GM04504 (cell line): ENCODE measurements at places on chromosomes 4 and X.

- DNase-seq: no peak
These were observed 12.0 kb downstream of the RPS6KA6 start for GRCh38 chrX:84175958-84176357.

GRCh38 chrX:56757327-56757726, 28.3 kb downstream of the NBDY start:
- DNase-seq: no peak

GRCh38 chr4:4941751-4942150, 77.5 kb downstream of the CYTL1 start:
- no peak for DNase-seq

DNA sequence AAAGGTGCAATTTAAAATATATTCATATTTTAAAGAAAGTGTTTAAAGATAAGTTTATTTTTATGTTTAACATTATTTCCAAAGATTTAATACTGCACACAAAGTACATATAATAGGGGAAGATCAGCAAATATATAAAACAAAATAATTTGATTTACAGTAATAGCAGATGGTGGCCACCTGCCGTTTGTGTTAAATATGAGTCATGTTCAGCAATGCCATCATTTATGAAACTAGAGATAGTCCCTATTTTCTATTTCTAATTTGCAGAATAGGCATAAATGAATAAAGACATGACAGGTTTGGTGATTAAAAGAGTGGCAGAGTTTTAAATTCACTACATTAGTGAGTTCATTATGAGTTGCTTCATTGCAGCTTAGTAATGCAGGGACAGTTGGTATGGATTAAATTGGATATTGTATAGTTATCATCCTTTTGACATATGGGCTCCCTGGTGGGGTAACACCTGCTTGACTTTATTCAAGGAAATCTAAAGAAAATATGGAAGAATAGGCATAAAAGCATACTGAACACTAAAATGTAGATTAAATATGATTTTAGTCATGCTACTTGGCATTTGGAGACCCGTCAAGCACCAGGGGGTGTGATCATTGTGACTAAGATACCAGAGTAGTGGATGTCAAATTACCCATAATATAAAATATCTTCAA, 78.8 kb upstream of the BANK1 start:
- no peak for DNase-seq

GRCh38 chr4:113776679-113777078, 15.1 kb upstream of the CAMK2D start:
- no peak for DNase-seq

DNA sequence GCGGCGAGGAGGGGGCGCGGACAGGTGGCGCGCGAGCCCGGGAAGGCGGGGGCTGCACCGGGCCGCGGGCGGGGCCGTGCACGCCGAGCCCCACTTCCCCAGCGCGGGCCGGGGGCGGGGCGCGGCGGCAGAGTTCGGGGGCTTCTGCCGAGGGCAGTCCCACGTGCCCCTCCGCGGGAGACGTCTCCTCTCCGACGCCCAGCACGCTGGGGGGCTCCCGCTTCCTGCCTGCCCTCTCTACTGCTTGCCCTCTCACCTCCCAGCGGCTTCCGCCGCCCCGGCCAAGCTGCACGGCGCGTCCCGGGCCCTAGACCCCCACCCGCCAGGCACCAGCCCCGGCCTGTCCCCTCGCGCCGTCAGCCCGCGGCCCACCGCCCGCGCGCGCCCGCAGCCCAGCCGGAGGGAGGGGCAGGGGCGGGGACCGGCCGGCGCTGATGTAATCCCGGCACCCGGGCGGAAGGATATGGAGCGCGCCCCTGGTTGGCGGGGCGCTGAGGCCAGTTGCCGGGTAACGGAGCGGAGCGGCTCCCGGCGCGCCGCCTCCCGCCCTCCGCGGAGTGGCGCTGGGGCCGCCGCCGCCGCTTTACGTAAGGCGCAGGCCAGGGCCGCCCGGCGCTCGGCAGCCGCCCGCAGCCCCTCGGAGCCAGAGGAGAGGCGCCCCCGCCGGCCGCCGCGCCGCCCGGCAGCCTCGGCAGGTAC, at the start of gene KIAA0232:
TSS of gene KIAA0232 (plus strand) at position 581 of the 699 bp plus-strand sequence. CDS start 41,727 bp downstream, outside the sequence.
- peak; percentile 87 for DNase-seq

GRCh38 chr4:85951-86350, 32.8 kb downstream of the ZNF595 start:
- no peak for DNase-seq

DNA sequence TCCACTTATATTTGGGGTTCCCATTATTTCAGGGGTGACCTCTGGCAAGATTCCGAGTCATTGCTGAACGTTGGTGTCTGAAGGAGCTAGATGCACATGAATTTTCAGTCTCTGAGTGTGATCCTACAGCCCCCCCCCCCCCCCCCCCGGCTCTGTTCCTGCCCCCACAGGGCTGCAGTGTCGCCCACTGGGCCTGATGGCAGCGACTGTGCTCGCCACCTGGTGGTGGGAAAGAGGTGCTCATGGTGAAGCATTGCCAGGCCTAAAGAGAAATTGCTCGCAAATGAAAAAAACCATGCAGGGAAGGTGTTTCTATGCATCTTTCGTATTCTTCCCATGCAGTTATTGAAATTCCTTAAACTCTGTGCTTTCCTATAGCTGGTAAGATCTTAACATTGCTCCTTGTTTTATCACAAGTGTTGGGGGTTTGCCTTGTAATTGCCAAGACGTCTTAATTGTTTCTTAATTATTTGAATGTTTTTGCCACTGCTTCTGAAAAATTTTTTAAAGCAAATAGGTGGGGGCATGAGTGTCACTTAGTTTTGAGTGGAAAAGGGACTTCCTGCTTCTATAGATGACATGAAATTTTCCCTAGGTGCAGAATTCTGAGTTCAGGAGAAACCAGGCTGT, 63.2 kb downstream of the CLDN22 start:
- DNase-seq: no peak

DNA sequence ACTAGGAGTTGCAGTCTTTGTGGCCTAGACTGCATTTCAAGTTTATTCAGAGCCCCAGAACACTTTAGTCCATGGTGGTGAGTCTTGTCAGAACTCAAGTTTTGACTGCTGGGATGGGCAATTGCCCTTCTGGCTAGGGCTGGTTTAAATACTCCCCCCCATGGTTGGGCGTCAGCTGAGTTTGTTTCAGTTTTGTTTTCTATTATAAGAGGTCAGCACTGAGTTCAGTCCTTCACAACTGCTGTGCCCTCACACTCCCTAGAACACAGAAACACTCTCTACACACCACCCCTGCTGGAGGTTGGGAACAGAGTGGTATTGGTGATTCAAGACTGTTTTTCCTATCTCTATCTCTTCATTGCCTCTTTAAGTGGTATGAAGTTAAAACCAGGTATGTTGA, 217.0 kb downstream of the GUCY2F start:
- no peak for DNase-seq

DNA sequence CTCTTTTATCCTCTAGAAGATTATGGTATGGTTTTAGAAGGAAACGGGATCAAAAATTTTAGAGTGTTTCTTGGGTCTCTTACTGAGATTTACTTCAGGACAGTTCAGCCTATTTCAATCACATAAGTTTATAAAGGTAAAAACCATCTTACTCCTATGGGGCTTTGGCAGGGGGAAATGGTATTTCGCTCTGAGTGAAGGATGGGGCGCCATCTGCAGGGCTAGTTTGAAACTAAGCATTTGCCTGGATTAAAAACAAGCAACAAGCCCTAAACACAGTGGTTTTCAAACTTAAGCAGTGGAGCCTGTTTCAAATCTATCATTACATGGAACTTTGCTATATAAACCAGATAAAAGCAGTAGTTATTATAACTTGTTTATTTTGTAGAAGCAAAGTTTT, 361.5 kb upstream of the FMR1 start:
- DNase-seq: no peak

DNA sequence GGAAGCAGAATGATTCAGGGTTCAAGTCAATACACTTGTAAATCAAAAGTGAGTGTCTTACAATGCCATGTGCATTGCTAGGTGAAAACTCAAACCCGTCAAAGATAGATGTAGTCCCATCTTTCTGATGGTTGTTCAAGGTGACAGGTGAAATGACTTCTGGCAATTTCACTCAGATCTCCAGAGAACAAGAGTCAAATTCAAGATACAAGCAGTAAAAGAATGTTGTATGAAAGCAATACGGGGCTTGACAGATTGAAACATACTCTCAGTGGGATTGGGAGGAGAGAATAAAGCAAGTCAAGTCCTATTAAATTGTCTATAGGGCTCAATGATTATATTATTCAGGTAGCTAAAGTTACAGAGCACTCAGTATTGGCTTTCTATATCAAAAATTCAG, 105.1 kb upstream of the ANXA10 start:
- no peak for DNase-seq

DNA sequence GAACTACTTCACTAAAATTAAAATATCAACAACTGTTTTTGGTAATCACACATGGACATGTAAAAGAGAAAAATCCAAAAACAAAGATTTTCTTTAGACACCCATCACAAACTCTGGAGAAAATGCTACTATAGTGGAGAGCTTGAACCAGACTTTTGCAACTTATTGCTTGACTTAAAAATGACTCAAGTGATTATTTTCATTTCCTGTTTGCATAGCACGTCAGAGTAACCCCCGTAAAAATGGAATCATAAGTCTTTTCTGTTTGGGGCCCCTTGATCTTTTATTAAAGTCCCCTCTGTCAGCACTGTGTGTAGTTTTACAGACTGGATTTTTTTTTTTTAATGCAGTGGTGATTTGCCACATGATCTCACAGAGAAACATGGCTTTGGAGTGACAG, 79.5 kb downstream of the PRKG2 start:
- DNase-seq: no peak

DNA sequence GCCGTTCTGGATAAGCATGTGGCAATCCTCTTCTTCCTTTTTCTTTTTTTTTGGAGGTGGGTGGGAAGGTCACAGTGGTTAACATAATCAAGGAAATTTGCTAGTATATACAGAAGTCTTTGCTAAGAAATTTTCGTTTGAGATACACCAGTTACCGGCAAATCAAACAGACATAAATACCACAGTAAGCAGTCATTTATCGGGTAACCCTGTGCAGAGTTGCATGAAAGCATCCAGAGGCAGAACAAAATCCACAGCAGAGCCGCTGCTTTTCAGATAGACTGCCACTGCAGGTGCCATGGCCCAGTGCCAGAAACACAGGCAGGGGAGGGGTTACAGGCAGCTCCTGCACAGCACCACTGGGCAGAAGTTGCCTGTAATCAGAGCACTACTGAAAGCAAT, 179.1 kb upstream of the MAB21L2 start:
- no peak for DNase-seq

- no peak for DNase-seq
These were observed 9.4 kb upstream of the KIAA0232 start for GRCh38 chr4:6773106-6773505.

DNA sequence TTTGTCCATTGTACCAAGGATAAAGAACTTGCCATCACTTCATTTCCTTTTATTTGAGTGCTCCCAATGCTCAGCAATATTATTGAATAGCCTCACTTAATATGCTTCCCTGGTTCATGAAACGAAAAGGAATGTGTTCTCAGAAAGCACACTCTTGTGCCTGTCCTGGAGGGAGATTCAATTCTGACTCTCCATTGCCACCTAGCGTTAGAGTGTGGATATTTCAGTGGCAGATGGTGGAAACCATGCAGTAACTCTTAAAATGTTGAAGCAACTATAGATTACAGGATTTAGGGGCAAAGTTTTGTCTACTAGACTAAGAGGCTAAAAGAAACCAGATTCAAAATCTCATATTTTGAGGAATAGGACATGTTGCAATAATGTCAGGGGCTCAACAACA, 36.0 kb downstream of the GAB3 start:
- DNase-seq: no peak

DNA sequence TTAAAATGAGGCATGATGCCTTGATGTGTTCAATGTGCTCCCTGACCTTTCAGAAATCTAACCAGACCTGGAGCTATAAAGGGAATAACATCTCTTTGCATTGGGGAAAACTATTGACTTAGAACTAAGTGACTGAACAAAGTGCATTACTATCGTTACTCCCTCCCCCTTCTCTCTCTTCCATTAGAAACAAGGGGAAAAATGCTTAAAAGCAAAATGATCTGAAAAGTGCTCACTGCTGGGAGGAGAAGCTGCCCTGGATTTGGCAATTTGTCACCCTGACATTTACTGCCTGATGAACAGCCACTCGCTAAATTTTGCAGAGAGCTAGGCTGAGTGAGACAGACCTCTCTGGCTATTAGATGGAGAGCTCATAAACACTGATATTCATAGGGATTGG, 48.6 kb upstream of the PARM1 start:
- no peak for DNase-seq

DNA sequence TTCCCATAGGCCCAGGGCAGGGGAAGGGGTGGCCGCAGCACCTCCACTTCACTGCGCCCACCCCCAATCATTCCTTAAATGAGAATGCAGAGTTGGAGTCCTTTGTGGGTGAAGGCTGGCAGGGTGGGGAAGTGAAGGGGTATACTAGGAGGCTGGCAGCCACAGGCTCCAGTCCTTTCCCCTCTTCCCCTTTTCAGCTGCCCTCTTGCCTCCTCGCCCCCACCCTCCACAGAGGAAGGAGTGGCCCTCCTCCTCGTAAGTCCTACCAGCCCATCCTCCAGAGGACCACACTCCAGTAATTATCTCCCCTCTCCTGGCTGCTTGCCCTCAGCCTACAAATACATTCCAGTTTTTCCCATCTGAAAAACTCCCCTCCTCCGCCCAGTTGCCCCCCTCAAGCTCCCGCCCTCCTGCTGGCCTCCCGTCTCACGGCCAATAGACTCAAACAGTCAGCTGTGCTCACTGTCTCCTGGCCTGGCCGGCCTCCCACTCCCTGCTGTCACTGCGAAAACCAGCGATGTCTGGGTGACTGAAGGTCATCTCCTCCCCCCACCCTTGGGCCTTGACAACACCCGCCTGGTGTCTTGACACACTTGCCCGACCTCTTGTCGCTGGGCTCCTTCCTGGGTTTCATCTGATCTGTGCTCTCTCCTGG, 38.8 kb downstream of the EFNB1 start:
- DNase-seq: no peak

- no peak for DNase-seq
These were observed 268.5 kb downstream of the CHIC1 start for GRCh38 chrX:73831500-73831899.

DNA sequence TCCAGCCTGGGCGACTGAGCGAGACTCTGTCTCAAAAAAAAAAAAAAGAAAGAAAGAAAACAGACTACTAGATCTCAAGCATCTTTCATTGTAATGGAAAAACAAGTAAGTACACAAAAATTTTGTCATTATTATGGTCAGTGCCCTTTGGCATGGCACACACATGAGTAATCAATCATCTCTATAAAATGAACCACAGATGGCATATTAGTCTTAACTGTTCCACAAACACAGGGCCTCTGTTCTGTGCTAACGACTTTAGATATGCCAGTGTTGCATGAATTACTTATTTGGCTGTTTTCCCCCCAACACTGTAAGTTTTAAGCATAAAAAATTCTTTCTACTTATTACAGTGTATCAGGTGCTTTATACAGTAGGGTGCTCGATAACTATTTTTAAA, 90.4 kb downstream of the COX7B2 start:
- DNase-seq: no peak

DNA sequence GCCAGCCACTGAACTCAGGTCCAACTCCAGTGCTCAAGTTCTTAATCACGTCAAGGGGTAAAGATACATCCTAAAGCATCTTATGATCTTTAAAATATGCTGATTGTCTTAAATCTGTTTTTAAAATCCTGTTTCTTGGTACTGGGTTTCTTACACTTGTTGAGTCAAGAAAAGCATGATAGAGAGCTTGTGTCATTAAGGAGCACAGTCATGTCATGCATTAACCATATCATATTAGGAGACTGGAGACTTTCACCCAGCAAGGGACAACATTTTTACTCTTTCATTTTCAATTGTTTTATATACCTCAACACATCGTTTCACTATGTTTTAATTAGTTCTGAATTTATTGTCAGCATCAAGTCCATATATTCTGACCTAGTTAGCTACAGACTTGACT, 41.5 kb downstream of the BCLAF3 start:
- DNase-seq: no peak

GRCh38 chrX:39453889-39454621, 643.7 kb downstream of the BCOR start:
- DNase-seq: no peak
